ENCODE measurements at places on chromosomes 5 and 9. TPM values are rescaled to one million over a fixed set of nuclear protein-coding genes. Genes with fewer than 3 reads are reported as not detected.

GRCh38 chr5:120152931-120153330, 311.2 kb upstream of the PRR16 start:
- no peak for DNase-seq

DNA sequence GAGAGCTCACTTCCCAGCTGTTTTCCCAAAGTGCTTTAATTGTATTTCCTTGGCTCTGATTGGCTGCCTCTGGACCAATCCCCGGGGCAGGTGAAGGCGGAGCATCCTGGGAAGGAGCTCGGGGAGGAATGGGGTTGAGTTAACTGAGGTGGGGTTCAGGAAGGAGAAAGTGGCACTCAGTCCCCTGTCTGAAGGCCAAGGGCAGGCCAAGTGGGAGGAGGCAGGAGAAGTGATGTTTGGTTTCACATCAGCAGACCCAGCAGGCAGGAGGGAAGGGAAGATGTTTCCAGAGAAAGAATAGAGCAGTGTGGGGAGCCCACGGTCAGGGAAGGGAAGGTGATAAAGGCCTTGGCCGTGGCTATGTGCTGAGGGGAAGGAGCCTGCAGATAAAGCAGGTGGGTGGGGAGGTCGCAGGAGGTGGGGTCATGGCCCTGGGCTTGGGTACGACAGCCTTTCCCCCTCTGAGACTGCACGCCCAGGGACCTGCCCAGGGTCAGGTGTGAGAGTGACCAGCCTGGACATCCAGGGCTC, 3.1 kb downstream of the TSPAN17 start:
- DNase-seq = no peak

DNA sequence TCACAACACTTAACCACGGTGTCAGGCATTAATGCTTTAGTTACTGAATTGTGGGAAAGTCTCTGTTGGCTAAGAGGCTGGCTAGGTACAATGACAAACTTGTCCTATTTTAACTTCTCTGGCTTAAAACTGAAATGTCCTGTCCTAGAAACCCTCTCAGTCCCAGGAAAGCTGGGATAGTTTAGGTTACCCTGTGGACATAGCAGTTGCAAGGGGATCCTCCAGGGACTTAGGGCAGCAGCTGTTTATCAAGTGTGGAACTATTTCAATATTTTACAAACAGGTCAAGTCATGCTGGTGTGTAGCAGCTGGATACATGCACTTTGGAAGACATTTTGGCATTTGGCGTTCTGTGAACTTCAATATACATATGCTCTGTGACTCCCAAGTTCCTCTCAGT, 95.0 kb upstream of the ARRDC3 start:
- DNase-seq = no peak

The ACTBL2 gene
- total RNA-seq = 0.12 TPM

The ALDH1A1 gene
- total RNA-seq = not detected

GRCh38 chr5:123997064-123997461, 485.1 kb downstream of the CSNK1G3 start:
- no peak for DNase-seq

GRCh38 chr9:5193345-5193744, 7.9 kb upstream of the INSL6 start:
- DNase-seq = no peak

GRCh38 chr9:99034149-99034548, 70.8 kb upstream of the TGFBR1 start:
- no peak for DNase-seq

DNA sequence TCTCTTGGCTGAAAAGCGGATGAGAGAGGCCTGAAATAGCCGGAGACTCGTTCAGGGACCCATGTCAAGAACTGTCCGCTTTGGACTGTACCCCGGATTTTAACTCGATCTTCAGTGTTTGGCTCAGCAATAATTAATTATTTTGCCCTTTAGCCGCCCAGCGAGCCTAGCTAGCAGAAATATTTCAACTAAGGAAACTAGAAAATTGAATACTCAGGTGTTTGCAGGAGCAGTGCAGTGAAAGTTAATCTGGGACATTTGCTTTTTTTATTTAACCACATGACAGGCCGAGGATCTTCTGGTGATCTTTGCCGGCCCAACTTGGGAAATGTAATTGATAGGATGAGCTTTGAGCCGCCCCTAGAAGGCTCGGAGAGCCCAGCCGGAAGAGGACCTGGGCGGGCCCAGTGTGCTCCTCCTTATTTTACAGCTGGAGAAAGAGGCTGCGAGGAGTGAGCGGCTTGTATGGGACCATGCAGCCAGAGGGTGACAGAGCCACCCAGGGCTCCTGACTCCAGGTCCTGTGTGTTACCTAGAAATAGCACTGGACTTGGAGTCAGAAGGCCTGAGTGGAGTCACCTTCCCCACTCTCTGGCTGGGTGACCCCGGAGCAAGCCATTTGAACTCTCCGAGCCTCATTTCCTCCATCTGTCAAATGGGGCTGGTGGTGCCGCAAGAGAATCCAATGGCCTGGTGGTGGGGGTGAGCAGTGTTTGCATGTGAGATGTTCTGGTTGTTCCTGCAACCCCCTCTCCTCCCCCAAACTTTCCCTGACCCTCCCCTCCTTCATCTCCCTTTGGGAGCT, 2.4 kb downstream of the PPARGC1B start:
- DNase-seq = peak; percentile 56

The PAIP2 gene
- total RNA-seq = 39.3 TPM

- DNase-seq = peak; percentile 40
These were observed 384.6 kb downstream of the SPOCK1 start for GRCh38 chr5:137114529-137114928.

- DNase-seq = no peak
These were observed 10.4 kb downstream of the C9orf152 start for GRCh38 chr9:110197330-110198187.

GRCh38 chr9:92001244-92001643, 51.2 kb upstream of the ROR2 start:
- DNase-seq = peak; percentile 5

- DNase-seq = no peak
These were observed 35.9 kb upstream of the UNC5A start for GRCh38 chr5:176774216-176775171.

The NPDC1 gene
- total RNA-seq = 33.3 TPM

- DNase-seq = no peak
These were observed 26.0 kb downstream of the BICD2 start for GRCh38 chr9:92738661-92739081.

GRCh38 chr5:58040846-58041245, 419.0 kb downstream of the PLK2 start:
- no peak for DNase-seq

DNA sequence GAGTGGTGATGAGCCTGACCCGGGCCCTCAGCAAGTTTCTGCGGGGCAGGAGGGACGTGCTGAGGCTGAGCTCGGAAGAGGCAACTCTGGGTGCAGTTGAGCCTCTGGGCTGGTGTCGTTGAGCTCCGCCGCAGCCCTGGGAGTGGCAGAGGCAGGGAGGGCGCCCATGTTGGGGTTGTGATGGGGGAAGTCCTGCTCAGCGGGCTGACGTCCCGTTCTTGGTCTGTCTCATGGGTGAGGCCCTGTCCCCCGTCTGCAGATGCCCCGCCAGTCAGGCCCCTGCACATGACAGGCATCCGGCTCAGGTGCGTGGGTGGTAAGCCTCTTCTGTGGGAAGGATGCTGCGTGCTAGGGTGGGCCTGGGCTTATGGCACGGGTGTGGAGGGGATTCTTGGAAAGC, 64.3 kb downstream of the RXRA start:
- DNase-seq = no peak

DNA sequence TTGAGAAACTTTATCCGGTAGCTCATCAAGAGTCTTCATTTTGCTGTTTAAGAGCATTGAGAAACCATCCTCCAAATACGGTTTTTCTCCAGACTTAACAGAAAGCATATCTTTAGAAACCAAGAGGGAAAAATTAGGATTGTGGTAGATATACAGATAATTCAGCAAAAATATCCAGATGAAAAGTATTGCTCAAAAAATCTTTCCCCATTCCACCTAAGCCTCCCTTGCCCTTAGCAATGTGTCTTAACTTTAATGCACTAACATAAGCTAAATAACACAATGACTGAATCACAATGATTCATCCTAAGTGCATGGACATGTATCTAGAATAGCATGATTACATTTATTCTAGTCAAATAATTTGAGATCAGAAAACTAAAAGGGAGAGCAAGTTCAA, 130.3 kb upstream of the TARS1 start:
- peak; percentile 86 for DNase-seq

The SLC6A18 gene
- total RNA-seq = not detected

- DNase-seq = peak; percentile 51
These were observed 19.6 kb upstream of the ISOC1 start for GRCh38 chr5:129074903-129075302.

DNA sequence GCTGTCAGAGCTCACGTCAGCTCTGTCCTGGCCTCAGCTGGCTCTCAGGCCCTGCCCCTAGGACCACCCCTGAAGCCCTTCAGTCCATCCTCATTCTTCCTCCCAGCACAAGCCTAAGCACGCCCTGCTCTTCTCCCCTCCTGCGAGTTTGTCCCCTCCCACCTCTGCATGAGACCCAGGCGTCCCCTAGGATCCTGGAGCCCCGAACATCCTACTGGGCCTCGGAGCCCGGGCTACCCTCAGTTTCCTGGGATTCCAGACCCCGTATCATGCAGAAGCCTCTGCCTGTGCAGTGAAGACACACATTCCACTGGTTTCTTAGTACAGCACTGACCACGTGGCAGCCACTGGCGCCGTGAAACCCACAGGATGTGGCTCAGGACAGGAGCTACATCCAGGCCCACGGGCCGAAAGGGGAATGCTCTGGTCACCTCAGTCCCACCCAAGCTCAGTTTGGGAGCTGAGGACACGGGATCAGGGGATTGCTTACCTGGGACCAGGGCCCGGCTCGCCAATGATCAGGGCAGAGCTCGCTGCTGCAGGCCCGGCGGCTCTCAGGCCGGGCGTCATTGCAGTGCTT, 64.2 kb downstream of the ZNF354C start:
- DNase-seq = no peak

GRCh38 chr5:167743695-167744464, 547.6 kb upstream of the WWC1 start:
- peak; percentile 63 for DNase-seq

GRCh38 chr9:76403352-76403751, 9.1 kb upstream of the RFK start:
- DNase-seq = peak; percentile 54

The FIBCD1 gene
- 8.9 TPM for total RNA-seq

- DNase-seq = no peak
These were observed 2.6 kb upstream of the SQSTM1 start for GRCh38 chr5:179817890-179818745.

- no peak for DNase-seq
These were observed 306.7 kb downstream of the NFIB start for GRCh38 chr9:14007190-14007769.

The SOHLH1 gene
- not detected for total RNA-seq

DNA sequence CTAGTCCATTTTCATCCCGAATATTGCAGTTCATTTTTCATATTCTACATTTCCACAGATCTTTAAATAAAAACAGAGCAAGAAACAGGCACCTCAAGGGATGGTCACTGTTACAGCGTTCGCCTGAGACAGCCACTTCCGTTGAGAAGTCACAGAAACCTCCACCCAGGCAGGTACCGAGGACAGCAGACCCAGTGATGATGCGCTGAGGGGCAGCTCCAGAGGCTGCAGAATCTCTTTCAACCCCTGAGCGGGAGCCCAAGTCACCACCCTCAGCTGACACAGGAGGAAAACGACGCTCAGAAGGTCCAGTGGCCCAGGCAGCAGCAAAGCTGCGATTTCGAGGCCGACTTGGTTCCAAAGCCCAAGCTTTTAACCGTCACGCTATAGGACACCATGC, 32.8 kb downstream of the ABO start:
- no peak for DNase-seq

GRCh38 chr5:13830536-13830935, 114.0 kb downstream of the DNAH5 start:
- no peak for DNase-seq

DNA sequence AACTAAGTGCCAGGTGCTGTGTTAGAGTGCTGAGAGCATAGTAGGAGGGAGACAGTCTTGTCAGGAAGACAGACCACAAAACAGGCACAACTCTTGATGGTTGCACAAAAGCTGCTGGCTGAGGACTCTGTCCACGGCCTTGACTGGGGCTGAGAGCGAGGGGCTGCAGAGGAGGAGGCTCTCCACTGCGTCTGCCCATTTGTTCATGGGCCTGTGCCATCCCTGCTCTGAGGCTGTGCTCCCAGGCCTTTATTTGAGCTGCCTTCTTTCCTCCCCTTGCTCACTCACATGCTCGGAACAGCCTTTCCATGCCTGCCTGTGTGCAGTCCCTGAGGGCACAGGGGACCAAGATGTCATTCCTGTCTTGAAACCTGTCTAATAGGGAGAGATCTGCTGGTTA, 147.8 kb downstream of the CACNA1B start:
- DNase-seq = no peak

GRCh38 chr9:93171261-93171990, 12.5 kb upstream of the WNK2 start:
- no peak for DNase-seq

- peak; percentile 59 for DNase-seq
These were observed 33.0 kb downstream of the ARHGEF37 start for GRCh38 chr5:149614034-149614907.

DNA sequence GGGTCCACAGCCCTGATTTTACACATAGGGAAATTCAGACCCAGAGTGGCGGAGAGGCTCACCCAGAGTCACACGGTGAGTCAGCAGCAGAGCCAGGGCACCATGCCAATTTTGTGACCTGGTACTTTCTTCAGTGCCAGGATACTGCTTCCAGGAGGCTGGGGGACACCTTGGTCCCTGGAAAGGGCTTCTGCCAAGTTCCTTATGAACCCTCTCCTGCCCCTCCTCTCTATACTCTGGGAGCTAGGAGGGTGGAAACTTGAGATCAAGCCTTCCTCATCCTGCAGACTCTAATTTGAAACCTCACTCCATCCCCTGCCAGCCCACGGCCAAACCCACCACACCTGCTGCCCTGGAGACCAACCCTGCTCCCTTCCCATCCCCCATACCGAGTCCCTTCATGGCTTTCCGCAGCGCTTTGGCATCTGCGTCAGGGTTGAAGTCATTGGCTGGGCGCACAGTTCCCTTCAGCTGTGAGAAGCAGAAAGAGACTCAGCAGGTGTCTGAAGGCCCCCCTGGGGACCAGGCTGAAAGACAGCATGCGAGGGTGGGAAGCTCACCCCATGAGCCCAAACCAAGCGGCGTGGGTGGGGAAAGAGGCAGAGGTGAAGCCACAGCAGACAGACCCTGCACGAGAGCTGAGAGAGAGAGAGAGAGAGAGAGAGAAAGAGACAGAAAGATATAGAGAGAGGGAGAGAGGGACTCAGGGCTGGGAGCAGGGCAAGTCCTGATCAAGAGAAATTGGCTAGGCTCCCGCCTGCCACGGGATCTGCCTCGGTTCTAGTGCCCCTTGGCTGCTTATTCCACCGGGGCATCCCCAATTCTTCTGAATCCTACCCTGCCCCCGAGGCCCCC, 33.5 kb downstream of the ANXA6 start:
- peak; percentile 53 for DNase-seq

GRCh38 chr9:92564504-92564903, 28.7 kb upstream of the ECM2 start:
- DNase-seq = peak; percentile 48

GRCh38 chr5:6251565-6252102, 126.7 kb downstream of the MED10 start:
- DNase-seq = no peak

Data from PC-3 (cell line).